ENCODE measurements at places on chromosomes 12 and 14.

- H3K4me1 ChIP-seq, result no peaks in the 10 kb centered on the region
- no peaks in the 10 kb centered on the region for H3K36me3 ChIP-seq
- H3K27me3 ChIP-seq, result no peaks in the 10 kb centered on the region
- no peak for DNase-seq
- no peak overlapping the region for H3K4me3 ChIP-seq
- H3K27ac ChIP-seq, result no peak overlapping the region
Observed at GRCh38 chr14:75933712-75934296, 48.0 kb downstream of the TGFB3 start.

DNA sequence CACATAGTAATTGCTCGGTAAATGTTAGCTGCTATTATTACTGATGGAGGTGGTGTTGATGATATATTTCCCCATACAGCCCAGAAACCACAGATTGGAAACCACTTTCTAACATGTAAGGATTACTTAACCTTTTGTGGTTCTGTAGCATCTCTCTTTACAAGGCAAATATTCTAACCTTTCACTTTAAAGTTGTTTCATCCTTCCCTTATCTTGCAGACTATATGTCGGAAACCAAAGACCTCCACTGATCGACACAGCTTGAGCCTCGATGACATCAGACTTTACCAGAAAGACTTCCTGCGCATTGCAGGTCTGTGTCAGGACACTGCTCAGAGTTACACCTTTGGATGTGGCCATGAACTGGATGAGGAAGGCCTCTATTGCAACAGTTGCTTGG, 75.8 kb downstream of the FRMD6 start:
- no peaks in the 10 kb centered on the region for H3K36me3 ChIP-seq
- H3K4me3 ChIP-seq, result no peak overlapping the region
- no peak overlapping the region for H3K27ac ChIP-seq
- H3K27me3 ChIP-seq, result peaks cover 8% of the 10 kb centered on the region

DNA sequence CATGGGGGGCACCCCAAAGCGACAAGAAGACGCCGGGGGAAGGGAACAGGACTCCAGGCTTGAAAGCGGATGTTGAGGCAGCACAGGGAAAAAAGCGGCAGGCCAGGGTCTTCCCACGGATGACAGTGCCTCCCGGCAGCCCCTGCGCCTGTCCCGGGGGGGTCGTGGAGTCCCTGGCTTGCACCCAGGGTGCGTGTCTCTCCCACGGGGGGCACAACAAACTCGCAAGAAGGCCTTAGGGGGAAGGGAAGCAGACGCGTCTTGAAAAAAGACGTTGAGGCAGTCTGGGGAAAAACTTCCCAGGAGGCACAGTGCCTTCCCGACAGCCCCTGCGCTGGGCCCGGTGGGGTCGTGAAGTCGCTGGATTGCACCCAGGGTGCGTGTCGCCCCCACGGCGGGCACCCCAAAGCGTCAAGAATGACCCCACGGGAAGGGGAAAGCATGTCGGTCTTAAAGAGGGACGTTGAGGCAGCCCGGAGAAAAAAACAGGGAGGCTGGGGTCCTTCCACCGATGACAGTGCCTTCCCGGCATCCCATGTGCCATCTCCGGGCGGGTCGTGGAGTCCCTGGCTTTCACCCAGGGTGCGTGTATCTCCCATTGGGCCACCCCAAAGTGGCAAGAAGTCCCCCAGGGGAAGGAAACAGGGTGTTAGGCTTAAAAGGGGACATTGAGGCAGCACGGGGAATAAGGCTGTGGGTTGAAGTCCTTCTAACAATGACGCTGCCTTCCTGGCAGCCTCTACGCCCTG, 159.9 kb upstream of the ALG10B start:
- no peak overlapping the region for H3K4me3 ChIP-seq
- H3K27ac ChIP-seq, result no peak overlapping the region
- H3K4me1 ChIP-seq, result no peaks in the 10 kb centered on the region
- no peak for DNase-seq
- H3K27me3 ChIP-seq, result no peaks in the 10 kb centered on the region

GRCh38 chr12:96294831-96295230, 100.7 kb downstream of the ELK3 start:
- DNase-seq, result no peak
- H3K4me3 ChIP-seq, result no peak overlapping the region
- H3K36me3 ChIP-seq, result peaks cover 43% of the 10 kb centered on the region
- no peaks in the 10 kb centered on the region for H3K27me3 ChIP-seq
- H3K4me1 ChIP-seq, result peaks cover 10% of the 10 kb centered on the region

GRCh38 chr14:102629011-102629444, 36.6 kb downstream of the RCOR1 start:
- no peak for DNase-seq
- peaks cover 5% of the 10 kb centered on the region for H3K36me3 ChIP-seq
- peaks cover 13% of the 10 kb centered on the region for H3K4me1 ChIP-seq
- H3K27ac ChIP-seq, result no peak overlapping the region
- H3K27me3 ChIP-seq, result no peaks in the 10 kb centered on the region
- no peak overlapping the region for H3K4me3 ChIP-seq

- H3K36me3 ChIP-seq, result peaks cover 10% of the 10 kb centered on the region
- no peak for DNase-seq
- H3K27me3 ChIP-seq, result peaks cover 2% of the 10 kb centered on the region
- peaks cover 43% of the 10 kb centered on the region for H3K4me1 ChIP-seq
- H3K4me3 ChIP-seq, result peak overlapping the region; percentile 57
Observed at GRCh38 chr14:101963656-101964296, 597 bp upstream of the DYNC1H1 start.

- H3K4me3 ChIP-seq, result no peak overlapping the region
- no peaks in the 10 kb centered on the region for H3K36me3 ChIP-seq
Observed at GRCh38 chr12:3227076-3227975, 150.1 kb downstream of the TSPAN9 start.

DNA sequence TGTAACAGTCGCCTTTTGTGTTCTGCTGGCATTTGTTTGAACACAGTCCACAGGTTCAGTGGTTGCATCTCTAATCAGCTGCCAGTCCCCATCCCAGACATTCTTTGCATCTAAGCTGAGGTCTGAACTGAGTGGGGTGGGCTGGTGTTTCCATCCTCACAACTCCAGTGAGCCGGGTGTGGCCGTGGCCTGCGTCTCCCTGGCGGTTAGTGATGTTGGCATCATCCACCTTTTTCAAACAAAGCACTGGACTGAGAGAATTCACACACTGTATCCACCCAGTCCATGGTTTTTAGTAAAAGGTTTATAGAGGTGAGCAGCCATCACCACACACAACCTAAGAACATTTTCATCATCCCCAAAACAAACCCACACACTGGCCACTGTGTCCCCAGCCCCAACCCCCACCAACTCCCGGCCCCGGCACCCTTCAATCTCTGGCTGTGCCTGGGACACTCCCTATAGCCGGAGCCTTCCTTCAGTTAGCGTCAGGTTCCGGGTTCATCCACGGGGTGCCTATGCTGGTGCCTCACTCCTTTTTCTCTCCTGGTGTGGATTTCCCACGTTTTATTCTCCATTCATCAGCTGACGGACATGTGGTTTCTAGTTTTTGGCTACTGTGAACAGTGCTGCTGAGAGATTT, 6.5 kb downstream of the DDX51 start:
- DNase-seq, result no peak
- H3K27me3 ChIP-seq, result no peaks in the 10 kb centered on the region
- no peak overlapping the region for H3K4me3 ChIP-seq
- H3K27ac ChIP-seq, result no peak overlapping the region
- H3K4me1 ChIP-seq, result peaks cover 5% of the 10 kb centered on the region

DNA sequence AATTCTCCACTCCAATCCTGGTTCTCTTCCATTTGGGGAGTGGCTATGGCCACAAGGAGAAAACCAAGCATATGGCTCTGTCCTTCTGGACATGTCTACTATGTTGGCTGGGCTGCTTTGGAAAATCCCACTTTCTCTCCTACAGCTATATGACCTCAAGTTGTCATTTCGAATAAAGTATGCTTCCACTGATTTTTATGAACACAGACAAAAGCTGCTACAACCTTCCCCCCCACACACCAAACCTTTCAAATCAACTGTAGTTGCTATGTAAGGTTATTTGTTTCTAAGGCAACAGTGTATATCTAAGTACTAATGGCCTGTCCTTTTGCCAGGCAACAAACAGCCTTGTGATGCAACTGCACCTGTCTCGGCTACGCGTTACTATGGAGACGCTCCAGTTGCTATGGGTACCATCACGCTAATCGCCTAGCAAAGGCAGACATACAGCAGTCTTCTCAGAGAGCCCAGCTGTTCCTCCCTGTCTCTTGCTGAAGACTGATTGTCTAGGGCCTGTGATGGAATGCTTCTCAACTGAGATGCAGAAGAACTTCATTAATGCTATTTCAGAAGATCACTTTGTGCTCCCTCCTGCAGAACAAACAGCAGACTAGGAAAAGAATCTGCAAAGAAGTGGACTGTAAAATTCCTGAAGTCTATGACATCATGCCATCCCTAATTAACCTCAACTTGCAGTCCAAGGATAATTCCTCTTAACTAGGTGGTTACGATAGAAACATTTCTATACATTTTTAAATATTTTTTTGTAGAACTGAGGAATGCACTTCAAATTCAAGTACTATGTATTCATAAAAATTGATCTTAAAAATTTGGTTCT, 67.6 kb downstream of the FOXN3 start:
- peaks cover 38% of the 10 kb centered on the region for H3K4me1 ChIP-seq
- H3K27me3 ChIP-seq, result no peaks in the 10 kb centered on the region
- peaks cover 53% of the 10 kb centered on the region for H3K36me3 ChIP-seq
- H3K27ac ChIP-seq, result no peak overlapping the region
- DNase-seq, result no peak

DNA sequence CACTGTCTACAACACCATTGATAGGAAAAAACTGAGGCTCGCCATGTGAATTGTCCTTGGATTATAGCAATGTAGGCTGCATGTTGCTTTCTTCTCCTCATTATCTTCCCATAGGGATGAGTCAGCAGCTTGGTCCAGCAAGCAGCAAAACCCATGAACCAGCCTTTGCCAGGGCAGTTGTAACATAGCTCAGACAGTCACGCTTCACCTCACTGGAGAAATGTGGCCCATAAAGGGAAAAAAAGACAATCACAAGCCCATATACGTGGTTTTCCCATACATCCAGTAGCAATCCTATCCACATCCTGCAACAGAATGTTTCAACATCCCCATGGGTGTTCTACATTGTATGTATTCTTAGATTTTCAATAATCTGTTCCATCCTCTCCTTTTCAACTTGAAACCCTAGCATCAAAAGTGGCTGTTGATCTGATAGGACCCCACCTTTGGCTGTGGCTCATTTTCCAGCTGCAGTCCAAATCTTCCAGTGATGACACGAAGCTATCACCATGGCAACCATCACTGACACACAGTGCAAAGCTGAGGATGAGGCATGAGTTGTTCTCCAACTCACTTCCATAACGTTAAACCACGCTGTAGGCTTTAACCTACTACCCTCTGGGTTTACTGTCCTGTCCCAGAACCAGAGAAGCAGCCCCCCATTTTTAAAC, 34.0 kb downstream of the GRIN2B start:
- no peaks in the 10 kb centered on the region for H3K4me1 ChIP-seq
- no peaks in the 10 kb centered on the region for H3K36me3 ChIP-seq
- H3K4me3 ChIP-seq, result no peak overlapping the region
- no peak overlapping the region for H3K27ac ChIP-seq
- DNase-seq, result no peak
- peaks cover 5% of the 10 kb centered on the region for H3K27me3 ChIP-seq

GRCh38 chr14:57976701-57977100, 110.8 kb upstream of the SLC35F4 start:
- peaks cover 6% of the 10 kb centered on the region for H3K27me3 ChIP-seq
- H3K36me3 ChIP-seq, result no peaks in the 10 kb centered on the region
- H3K4me1 ChIP-seq, result no peaks in the 10 kb centered on the region
- no peak for DNase-seq
- H3K4me3 ChIP-seq, result no peak overlapping the region
- H3K27ac ChIP-seq, result no peak overlapping the region

DNA sequence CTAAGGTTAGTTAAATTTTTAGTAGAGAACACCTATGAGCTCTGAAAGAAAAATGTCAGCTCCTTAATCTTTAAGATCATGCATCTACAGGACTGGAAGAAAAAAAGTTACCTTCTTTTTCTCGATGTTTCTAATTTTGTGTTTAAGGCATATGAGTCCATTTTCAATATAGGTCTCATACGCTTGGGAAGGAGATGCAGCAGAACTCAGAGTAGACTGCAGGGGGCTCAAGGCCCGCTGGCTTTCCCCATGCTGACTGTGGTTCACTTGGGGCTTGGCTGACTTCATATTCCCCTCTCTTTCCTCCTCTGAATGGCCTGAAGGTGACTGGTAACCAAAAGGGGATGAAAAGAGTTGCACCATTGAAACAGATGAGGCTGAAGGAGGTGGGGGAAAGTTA, 1.5 kb downstream of the CAPRIN2 start:
- H3K27me3 ChIP-seq, result no peaks in the 10 kb centered on the region
- H3K36me3 ChIP-seq, result peaks cover 1% of the 10 kb centered on the region
- peak; percentile 45 for DNase-seq
- peaks cover 33% of the 10 kb centered on the region for H3K4me1 ChIP-seq
- peak overlapping the region; percentile 85 for H3K4me3 ChIP-seq
- H3K27ac ChIP-seq, result no peak overlapping the region

DNA sequence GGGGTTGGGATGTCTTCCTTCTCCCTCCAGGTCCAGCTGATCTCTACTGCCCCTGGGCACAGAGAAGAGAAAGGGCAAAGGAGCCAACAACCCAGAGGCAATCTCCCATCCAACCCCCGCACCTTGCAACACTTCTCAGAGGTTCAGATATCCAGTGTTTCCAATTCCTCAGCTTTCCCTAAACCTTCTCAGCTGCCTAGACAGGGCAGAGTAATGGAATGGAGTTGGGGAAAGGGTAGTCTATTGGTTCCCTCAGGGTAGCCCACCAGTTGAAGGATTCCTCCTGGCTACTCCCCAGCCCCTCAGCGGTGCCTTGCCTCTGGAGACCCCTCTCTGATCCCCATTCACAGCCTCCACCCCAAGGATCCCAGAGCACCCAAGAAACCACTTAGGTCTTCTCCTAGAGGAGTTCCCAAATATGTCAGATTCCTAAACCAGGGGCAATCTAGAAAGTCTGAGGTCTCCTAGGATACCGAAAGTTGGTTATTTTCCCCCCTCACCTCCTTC, 537 bp downstream of the NFE2 start:
- H3K27me3 ChIP-seq, result peaks cover 76% of the 10 kb centered on the region
- no peaks in the 10 kb centered on the region for H3K36me3 ChIP-seq
- no peak for DNase-seq
- H3K4me3 ChIP-seq, result no peak overlapping the region

GRCh38 chr12:64782191-64782876, 23.1 kb upstream of the GNS start:
- no peaks in the 10 kb centered on the region for H3K36me3 ChIP-seq
- peaks cover 11% of the 10 kb centered on the region for H3K4me1 ChIP-seq
- H3K27me3 ChIP-seq, result peaks cover 66% of the 10 kb centered on the region
- H3K4me3 ChIP-seq, result no peak overlapping the region
- no peak for DNase-seq

- H3K4me1 ChIP-seq, result peaks cover 37% of the 10 kb centered on the region
- no peaks in the 10 kb centered on the region for H3K36me3 ChIP-seq
- no peak for DNase-seq
- H3K27me3 ChIP-seq, result peaks cover 71% of the 10 kb centered on the region
Observed at GRCh38 chr14:54674046-54674741, 107.3 kb downstream of the SAMD4A start.

GRCh38 chr14:62123961-62124360, 361.7 kb downstream of the SNAPC1 start:
- H3K27me3 ChIP-seq, result peaks cover 73% of the 10 kb centered on the region
- DNase-seq, result no peak
- no peak overlapping the region for H3K4me3 ChIP-seq
